NCI-H774 (cell line): ENCODE measurements at places on chromosomes 6 and 20.
A peak's percentile ranks its signal among the peaks of the same experiment; 100 is the strongest.

- DNase-seq, result no peak
Measured at GRCh38 chr20:46137816-46138215, 19.7 kb downstream of the CD40 start.

GRCh38 chr6:21423106-21423854, 170.3 kb upstream of the SOX4 start:
- no peak for DNase-seq

DNA sequence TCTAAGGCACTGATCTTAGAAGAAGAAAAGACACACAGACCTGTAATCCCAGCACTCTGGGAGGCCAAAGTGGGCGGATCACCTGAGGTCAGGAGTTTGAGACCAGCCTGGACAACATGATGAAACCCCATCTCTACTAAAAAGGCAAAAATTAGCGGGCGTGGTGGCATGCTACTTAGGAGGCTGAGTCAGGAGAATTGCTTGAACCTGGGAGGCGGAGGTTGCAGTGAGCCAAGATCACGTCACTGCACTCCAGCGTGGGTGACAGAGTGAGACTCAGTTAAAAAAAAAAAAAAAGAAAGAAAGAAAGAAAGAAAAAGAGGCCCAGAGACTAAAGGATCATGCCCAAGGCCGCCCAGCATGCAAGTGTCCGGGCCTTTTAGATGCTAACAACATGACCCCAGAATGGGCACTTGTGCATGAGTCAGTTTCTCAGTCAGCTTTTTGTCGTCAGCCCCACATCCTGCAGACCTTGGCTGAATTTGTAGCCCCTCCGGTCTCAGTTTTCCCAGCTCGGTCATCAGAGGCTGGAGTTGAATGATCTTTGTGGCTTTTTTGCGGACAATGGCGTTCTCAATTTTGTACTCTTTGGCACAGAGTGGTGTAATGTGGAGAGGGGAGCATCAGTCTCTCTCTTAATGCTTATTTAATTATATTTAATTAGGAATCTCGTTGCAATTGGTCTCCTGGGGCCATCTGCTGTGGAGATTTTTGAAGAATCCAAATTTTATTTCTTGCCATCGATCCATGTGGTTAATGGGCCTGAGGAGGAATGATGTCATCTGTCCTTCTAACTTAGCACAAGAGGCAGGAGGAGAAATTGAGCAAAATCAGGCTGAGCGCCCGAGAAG, 30.6 kb upstream of the APCDD1L start:
- no peak for DNase-seq

GRCh38 chr20:43252761-43253160, 63.1 kb upstream of the PTPRT start:
- no peak for DNase-seq

GRCh38 chr6:1212919-1213318, 99.0 kb upstream of the FOXQ1 start:
- no peak for DNase-seq

- no peak for DNase-seq
Measured at GRCh38 chr20:11777387-11778205, 140.1 kb upstream of the BTBD3 start.

- DNase-seq, result no peak
Measured at GRCh38 chr20:42790111-42790510, 399.6 kb downstream of the PTPRT start.

DNA sequence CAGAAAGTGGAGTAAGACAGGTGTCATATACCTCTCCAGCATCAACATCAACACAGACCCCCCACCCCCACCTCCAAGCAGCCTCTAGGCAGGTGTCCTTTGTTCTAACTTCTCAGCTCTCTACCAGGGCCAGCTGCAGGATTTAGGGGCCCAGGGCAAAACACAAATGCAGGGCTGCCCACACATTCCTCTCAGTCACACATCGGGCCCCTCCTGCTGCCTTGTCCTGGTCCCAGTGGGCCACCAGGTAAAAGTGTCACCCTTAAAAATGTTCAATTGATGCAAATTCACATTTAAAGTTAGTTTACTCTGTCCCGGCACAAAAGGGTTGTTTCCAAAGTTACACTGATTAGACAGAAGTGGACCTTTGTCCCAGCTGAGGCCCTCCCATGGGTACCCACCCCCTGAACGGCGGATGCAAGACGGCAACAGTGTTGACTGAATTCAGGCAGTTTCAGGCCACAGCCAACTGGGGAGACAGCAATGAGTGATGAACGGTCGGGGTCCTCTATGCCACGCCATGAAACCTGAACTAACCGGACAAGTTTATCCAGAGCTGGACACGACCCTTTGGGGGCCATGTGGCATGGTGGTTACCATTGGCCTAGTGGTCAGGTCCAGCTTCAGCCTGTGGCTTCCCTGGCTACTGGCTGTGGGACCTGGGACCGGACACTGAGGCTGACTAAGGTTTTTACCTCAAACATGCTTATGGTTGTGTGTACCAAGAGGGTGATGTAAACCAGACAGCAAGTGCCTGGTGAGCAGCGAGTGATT, 52.2 kb upstream of the UNC93A start:
- DNase-seq, result no peak

GRCh38 chr6:149094156-149094555, 223.4 kb upstream of the TAB2 start:
- DNase-seq, result no peak

- DNase-seq, result no peak
Measured at GRCh38 chr20:44034965-44035635, 120.4 kb downstream of the TOX2 start.

GRCh38 chr6:165664559-165665383, 1.7 kb upstream of the PDE10A start:
- DNase-seq, result no peak

- DNase-seq, result peak; percentile 24
Measured at GRCh38 chr20:47677635-47678453, 107.4 kb downstream of the SULF2 start.

GRCh38 chr20:50027611-50028105, 44.9 kb downstream of the SNAI1 start:
- DNase-seq, result no peak

- peak; percentile 53 for DNase-seq
Measured at GRCh38 chr6:8329562-8329961, 105.8 kb downstream of the SLC35B3 start.

DNA sequence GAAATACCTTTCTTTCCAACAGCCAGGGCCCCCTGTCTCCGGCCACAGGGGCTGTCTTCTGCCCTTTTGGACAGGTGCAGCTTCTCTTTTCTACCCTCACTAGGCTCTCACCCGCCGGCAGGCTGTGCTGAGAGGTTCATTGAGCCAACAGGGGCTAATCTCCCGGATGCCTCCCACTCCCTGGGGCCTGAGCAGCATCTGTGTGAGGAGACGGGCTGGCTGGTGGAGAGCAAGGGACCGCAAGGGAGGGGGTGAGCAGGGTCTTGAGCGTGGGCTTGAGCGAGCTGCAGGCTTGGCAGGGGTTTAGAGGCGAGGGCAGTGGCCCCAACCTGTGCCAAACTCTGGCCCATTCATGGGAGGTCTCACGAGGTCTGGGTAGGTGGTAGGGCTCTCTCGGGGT, 56.5 kb upstream of the CST7 start:
- no peak for DNase-seq

- DNase-seq, result no peak
Measured at GRCh38 chr20:48453477-48454093, 374.2 kb downstream of the PREX1 start.

- no peak for DNase-seq
Measured at GRCh38 chr20:16321291-16321690, 252.0 kb downstream of the KIF16B start.

- DNase-seq, result no peak
Measured at GRCh38 chr6:135488023-135488422, 9.5 kb downstream of the AHI1 start.

GRCh38 chr20:24441661-24442060, 27.8 kb upstream of the SYNDIG1 start:
- no peak for DNase-seq

GRCh38 chr20:1505361-1505760, 14.1 kb upstream of the SIRPB2 start:
- DNase-seq, result no peak

GRCh38 chr6:1621070-1621701, 11.5 kb downstream of the FOXC1 start:
- no peak for DNase-seq

GRCh38 chr6:50361641-50362331, 312.1 kb upstream of the DEFB112 start:
- DNase-seq, result no peak

- no peak for DNase-seq
Measured at GRCh38 chr6:168469521-168469920, 28.5 kb downstream of the SMOC2 start.

DNA sequence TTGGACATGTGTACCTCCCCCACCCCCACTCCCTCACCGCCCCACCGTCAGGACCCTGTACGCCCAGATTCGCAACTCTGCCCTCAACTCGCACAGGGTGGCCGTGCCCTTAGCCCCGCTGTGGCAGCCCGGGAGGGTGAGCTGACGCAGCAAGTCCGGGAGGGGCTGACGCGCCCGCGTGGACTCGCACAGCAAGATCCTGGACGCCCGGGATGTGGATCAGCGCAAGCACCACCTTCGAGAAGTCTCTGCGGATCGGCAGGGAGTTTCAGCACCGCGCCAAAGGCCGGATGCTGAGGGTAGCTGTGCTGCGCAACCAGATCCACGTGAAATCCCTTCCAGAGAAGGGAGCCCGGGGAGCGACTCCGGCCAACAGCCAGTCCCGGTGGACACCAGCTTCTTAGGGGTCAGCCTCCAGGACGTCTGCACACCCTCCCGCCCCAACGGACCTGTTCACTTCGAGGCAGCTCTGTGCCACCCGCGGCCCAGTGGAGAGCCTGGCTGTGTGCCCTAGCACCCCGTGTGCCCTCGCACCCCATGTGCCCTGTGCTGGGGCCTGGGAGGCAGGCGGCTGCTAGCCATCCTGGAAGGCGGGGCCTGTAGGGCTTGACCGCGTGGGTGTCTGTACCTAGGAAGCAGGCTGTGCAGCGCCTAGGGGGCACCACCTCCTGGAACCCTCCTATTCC, 6.7 kb upstream of the GJA10 start:
- DNase-seq, result no peak

DNA sequence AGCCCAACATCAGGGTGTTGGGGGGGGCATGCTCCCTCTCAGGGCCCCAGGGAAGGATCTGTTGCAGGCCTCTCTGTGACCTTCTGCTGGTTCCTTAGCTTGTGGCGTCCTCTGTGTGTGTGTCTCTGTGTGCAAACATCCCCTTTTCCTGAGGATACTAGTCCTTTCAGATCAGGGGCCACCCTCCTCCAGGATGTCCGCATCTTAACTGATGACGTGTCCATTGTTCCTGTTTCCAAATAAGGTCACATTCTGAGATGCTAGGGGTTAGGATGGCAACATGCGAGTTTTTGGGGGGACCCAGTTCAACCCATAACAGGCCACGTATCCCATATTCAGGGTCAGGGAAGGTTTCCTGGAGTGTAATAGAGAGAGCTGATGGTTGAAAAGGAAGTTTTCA, 40.9 kb downstream of the GMPR start:
- no peak for DNase-seq

- no peak for DNase-seq
Measured at GRCh38 chr6:148225871-148226270, 116.8 kb upstream of the SASH1 start.
